Glomerular endothelial cell (primary cell): ENCODE measurements at places on chromosomes 2 and 18.

DNA sequence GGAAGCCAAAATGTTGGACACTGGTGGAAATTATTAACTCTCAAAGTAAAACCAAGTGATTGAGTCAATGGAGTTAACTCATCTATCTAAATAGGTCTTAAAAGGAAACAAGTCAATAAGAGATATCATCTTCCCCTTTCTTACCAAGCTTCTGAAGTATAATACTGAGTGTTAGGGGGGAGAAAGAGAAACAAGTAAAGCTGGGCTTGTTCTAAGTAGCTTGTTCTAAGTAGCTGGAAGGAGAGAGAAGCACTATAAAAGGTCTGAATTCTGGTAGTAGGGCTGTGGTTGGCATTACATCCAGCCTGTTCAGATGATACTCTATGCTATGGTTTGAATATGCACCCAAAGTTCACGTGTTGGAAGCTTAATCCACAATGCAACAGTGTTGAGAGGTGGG, 26.8 kb downstream of the YES1 start:
- no peak for DNase-seq

DNA sequence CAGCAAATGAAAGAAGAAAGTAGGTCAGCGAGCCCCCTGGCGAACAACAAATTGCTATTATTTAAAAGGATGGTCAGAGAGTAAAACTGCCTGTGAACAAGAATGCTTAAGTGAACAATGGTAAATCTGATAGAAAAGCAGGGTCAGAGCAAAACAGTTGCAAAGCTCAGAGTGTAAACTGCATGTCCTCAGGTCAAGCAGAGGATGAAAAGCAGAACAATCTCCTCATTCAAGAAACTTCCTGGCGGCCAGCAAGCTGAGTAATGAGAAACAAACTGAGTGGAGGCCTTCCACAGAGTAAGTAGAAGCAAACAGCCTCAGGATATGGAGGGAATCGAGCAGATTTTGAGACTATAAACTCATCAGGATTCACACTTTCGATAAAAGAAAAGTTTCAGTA, 117.9 kb downstream of the PPP1R1C start:
- no peak for DNase-seq

DNA sequence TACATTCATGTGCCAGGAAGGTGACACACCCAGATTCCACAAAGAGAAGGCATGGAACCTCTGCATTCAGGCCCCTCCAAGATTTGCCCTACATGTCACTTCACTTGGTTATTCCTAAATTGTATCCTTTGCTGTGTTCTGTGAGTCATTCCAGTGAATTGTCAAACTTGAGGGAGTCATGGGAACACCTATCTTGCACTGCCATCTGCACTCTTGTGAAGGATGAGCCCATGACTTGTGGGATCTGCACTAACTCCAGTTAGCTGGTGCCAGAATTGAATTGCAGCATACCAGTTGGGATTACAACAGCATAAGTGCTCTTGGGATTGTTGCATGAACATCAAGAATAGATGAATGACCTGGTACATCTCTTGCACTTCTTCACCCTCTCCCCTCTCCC, 1288.0 kb upstream of the ZEB2 start:
- DNase-seq = no peak

DNA sequence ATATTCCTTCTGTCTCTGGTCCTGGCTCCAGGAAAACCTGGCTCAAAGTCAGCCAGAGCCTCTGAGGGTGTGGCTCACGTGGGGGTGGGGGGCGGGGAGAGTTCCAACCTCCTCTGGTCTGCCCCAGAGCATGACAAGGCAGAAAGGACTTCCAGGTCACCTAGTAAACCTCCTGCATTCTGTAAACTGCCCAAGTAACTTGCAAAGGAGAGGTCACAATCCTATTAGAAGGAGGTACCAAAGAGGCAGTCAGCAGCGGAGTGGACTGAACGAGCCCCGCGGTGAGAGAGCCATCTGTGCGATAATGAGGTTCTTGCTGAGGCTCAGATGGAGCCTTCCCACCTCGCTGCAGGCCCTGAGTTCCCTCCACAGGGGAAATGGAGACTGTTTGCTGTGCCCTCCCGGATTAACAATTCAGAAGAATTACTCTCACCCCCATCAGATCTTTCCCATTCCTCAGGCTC, 58.9 kb upstream of the GATA6 start:
- no peak for DNase-seq

DNA sequence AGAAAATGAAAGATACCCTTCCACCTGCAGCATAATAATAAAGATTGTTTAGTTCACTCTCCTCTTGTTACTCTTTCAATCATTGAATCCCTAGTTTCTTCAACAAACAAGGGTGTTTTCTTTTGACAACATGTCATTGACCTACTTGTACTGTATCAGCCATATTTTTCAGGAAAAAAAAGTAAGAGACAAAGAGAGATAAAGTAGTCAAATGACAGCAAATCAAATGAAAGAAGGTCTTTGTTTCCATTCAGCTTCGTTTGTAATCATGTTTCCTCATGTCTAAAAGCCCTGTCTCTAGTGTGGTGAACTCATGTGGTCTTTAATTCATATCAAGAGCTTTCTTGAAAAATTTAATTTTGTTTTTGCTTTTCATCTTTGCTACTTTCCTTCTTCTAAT, 557.8 kb upstream of the LRATD1 start:
- DNase-seq = no peak

DNA sequence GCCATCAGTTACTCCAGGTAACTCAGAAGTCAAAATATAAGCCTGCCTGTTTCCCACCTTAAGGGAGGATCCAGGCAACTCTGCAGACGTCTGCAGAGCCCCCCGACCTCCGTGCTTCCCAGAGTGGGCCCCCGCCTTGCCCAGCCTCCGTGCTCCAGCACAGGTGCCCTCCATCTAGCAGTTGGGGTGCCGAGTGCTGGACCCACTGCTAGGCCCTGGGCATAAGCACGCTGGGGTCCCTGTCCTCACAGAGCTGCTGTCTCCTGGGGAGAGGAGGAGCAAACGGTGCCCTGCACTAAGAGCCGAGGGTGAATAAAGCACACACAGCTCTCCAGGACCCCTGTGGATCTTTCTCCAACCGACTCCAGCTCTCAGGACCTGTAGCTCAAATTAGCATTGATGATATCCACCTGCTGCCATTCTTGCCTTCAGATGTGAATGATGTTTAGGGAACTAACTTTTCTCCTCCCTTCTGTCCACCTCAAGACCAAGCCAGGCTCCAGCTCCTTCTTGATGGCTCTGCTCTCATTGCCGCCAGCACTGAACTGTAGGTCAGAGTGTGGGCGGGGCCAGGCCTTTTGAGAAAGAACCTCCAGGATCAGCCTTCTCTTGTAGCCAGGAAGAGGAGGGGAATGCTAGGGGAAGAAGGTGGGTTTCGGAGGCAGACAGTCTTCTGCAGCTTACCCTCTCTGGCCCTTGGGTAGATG, 121.2 kb downstream of the SMAD7 start:
- DNase-seq = no peak

DNA sequence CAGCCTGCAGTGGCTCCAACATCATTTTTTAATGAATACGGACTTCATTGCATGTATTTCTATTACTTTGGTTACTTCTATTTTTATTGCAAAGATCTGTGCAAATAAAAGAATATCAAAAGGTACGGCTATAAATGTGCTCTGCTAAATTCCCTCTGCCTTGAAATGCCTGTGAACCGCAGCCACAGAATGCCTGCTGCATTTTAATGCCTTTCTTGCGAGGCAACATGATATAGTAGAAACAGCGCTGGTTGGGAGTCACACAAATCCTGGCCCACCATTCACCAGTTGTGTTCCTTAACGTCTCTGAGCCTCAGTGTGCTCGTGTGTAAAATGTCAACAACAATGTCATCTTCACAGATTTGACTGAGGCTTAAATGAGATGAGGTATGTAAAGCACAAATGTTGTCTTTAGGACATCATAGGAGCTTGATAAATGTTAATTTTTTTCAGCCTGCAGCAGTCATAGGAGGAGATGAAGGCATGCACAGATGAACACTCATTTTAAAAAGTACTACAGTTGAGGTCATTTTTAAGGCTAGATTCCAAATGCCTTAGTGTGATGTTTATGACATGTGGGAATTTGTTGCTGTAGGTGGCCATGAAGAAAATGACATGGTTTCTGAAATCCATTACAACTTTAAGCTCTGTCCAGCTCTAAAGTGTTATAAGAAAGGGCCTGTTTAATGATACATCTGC, 187.6 kb upstream of the NRP2 start:
- DNase-seq = no peak

DNA sequence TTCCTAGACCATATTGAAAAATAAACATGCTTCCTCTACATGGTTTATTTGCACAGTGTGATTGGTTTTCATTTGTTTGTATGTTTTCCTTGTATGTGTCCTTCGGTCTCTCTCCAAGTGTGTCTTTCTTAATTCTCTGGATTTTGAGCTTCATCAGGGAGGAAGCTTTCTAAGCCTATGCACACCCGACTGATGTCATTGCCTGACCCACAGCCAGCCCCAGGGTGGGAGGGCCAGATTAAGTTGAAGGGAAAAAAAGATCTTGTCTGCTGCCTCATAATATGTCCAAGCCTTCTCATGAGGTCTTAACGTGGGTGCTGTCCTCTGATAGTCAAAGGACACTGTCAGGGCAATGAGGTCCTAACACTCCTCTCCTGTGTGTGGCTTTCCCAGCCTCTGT, 115.2 kb downstream of the MARCHF4 start:
- DNase-seq = no peak
